NCI-H345 (cell line): ENCODE measurements at places on chromosomes 2 and 18.

DNA sequence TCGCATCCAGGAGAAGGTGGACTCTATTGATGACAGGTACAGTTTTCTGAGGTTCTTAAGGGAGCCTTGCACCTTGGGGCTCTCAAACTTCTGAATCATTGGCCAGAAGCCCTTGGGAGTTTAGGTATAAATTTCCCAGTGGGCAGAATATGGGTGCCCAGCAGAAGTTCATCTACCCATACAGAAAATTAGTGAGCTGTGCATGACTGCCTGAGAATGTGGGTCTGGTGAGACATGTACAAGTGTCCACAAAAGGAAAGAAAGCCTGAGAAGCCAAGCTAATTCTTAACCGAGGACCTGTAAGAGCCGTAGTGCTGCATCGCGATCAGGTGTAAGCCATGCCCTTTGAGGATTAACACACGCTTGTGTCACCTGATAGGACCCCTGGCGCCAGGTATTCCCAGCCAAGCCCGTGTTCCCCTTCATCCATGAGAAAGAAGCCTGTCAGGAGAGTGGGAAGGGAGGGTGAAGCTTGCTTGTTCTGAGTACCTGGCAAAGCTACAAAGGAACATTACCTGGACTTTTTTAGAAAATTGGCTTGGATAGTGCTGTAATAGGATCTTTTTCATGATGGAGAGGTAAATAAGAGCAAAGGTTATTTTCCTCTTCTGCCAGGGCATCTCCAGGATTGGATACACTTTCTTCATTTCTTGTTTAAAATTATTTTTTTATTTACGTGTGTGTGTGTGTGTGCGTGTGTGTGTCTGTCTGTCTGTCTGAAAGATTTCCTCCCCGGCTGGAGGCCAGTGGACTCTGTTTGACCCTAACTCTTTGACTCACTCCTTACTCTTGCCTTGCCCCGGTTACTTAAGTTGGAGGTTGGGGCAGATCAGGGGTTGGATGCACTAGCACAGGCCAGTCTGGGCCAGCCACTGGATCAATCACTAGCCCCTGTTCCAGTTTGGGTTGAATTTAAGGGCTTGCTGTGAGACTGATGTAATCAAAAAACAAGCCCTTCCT lies 90.4 kb upstream of the EML6 start:
- no peak for DNase-seq

DNA sequence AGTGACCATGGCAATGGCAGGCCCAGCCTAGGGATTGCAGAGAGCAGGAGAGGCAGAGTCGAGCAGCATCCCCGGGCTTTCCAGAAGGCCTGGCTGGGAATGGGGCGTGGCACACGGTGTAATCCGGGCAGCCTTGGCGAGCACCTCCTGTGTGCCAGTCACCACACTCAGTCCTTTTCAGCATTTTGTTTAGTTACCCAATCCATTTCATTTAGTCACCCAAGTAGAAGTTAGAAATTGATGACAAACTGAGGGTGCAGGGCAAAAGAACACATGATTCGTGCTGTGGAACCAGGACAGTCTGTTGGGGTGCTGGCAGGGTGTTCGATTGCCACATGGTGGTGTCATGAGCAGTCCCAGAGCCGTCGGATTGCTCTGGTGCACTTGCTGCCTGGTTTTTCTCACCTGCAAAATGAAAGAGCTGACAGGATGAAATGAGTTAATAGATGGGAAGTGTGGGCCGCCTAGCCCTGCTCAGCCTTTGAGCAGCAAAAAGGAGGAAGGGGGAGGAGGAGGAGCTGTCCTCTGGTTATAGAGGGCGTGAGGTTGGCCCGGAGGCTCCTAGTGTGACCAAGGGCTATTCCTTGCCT lies 299.4 kb downstream of the AGAP1 start:
- no peak for DNase-seq

DNA sequence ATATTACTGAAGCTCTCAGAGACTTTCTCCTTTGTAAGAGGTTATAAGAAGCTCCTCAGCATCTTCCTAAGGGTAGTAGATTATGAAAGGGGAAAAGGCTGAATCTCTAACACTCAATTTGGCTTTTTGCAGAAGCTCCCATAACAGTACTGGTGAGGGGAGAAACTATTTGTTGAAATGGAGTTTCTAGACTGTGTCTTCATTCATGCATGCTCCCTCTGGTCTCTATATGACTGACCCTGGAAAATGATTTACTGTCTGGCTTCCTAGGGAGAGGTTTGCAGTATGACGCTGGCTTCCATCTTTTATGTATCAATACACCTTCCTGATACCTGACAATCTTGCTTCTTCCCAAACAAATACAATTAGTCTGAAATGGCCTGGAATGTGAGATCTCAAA lies 63.9 kb downstream of the LDAH start:
- DNase-seq: no peak

GRCh38 chr18:52715421-52715820 lies 375.4 kb downstream of the DCC start:
- no peak for DNase-seq

- DNase-seq: peak; percentile 28
Observed at GRCh38 chr18:53380063-53380639, 844.3 kb downstream of the MBD2 start.

- no peak for DNase-seq
Observed at GRCh38 chr2:240284503-240285259, 144.2 kb upstream of the OTOS start.

GRCh38 chr2:194718881-194719280 lies 938.1 kb upstream of the SLC39A10 start:
- DNase-seq: no peak

GRCh38 chr18:66582211-66582610 lies 21.7 kb downstream of the CDH19 start:
- DNase-seq: no peak

GRCh38 chr2:152050915-152051314 lies 47.9 kb downstream of the CACNB4 start:
- DNase-seq: no peak

- no peak for DNase-seq
Observed at GRCh38 chr2:98180456-98180855, 93.5 kb downstream of the VWA3B start.

DNA sequence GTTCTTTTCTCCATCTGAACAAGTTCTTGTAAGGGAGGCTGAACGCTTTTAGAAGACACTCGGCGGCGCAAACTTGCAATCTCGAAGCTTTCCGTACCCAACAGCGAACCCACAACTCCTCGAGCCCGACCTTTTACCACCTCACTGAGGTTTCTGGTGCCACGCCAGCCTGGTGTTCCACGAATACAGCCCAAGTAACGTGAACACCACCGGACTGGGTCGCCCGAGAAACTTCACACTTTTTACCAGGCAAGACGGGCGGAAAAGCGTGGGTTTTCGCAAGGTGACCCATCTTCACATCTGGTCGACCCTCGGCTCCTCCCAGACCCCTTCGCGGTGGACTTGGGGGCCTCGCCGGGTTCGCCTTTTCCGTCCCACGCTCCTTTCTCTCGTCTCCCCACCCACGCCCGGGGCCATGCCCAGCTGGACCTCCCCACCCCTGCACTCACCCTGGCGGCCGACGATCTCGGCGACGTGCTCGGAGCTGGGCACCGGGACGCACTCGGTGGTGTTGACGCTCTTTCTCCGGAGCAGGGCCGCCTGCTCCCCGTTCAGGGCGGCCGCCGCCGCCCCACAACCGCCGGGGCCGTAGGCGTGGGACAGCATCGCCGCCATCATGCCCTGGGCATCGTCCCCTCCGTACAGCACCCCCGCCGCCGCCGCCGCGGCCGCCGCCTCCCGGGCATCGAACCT lies 1.2 kb downstream of the MEX3C start:
- peak; percentile 25 for DNase-seq

DNA sequence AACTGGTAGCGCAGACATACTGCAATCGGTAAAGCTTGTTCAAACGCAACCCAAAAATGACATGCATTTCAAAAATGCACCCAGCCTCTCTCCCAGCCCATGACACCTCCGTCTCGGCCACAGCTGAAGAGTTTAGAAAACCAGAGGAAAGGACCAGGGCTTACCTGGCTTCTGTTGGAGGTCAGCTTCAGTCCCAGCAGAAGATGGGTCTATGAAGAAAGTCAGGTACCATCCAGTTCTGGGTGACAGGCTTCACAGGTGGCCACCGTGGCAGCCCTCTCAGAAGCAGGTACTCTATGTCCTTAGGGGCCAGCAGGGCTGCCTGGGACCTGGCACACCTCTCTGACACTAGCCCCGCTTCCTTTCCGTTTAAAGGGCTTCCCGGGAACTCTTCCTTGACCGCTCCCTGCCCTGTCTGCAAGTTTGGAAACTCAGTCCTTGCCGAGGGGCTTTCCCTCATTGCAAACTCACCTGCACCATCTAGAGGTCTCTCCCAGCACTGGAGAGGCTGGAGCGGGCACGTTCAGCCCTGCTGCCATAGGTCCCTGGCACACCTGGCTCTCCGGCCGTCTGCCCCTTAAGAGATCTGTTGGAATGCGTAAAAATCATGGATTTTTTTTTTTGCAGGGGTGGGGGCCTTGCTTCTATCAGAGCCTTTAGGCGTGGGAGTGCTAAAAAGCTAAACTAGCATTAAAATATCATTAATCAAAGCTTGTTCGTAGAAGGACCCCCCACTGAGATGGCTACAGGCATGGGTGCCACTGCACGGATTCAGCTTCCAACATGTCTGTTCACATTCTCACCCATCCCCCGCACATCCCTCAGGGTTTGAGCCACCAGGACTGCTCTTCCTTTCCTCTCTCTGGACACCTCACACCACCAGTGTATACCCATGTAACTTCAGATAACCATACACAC lies at the start of gene EDAR:
EDAR (minus strand) TSS at position 425 of the 918 bp plus-strand sequence. CDS start 58,206 bp downstream, outside the sequence.
- peak; percentile 59 for DNase-seq

GRCh38 chr2:238216651-238217184 lies 13.2 kb upstream of the ILKAP start:
- no peak for DNase-seq

DNA sequence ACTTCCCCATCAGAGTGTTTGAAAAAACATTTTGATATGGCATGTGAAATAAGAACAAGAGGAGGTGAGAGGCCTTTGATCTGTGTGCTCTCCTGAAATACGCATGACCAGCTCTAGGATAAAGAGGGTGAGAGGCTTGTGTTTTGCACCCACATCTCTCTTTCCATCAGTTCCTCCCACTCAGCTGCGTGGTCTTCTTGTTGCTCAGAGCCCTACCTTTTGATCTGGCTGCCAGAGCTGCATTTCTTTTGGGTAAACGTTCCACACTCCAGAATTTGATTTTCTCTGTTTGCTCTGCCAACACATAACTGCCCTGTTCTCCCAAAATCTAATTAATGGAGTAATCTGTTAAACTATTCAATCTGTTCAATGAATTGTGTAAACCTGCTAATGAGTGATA lies 72.0 kb upstream of the FN1 start:
- no peak for DNase-seq

GRCh38 chr2:184541591-184541990 lies 56.7 kb upstream of the ZNF804A start:
- no peak for DNase-seq

DNA sequence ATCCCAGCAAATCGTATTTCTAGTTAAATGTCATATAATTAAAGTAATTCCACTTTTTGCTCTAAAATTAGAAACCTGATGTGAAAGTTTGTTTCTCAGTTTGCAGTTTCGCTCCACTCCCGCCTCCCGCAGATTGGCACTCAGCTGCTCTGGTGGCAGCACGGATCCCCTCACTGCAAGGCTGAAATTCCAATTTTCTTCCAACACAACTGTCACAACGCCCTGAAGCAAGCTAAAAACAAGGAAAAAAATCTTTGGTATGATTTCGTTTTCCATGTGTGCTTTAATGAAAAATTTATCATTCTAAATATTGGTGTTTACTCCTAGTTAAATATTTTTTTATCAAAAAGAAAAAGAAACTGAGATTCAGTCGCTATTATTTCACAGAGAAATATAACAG lies 38.5 kb downstream of the FTCDNL1 start:
- DNase-seq: no peak

DNA sequence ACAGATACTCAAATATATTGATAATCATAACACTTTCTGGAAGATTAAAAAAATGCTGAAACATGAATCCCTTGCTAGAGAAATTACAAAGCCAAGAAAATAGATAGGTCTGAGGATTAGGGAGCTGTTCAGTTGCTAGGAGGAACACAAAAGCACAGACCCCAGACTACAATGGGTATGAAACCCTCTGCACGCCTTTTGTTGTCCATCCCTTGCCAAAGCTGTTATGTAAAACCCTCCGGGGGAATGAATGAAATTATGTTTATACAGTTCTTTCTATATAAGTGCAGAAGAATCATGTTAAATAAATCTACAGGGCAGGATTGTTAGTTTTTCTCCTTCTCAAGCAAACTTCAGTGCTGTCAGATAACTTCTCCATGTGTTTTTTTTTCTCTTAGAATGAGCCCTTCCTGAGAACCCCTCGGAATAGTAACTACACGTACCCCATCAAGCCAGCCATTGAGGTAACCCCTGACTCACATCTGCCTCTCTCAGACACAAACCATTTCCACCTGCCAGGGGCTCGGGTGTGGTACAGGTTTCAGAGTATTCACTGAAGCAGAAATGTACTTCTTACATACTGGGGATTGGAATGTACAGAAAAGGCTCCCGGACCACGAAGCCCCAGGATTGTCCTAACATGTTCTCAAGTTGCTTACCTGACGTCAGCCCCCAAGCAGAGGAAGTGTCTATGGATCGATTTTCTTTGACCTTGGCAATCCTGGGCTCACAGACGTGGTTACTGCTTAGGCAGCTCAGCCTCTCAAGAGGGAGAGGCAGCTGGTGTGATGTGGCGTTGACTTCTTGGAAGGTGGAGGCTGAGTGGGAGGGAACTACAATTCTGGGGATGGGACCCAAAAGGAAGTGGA lies 118.0 kb downstream of the PLB1 start:
- no peak for DNase-seq

GRCh38 chr2:98658816-98659490 lies 50.6 kb downstream of the UNC50 start:
- no peak for DNase-seq

DNA sequence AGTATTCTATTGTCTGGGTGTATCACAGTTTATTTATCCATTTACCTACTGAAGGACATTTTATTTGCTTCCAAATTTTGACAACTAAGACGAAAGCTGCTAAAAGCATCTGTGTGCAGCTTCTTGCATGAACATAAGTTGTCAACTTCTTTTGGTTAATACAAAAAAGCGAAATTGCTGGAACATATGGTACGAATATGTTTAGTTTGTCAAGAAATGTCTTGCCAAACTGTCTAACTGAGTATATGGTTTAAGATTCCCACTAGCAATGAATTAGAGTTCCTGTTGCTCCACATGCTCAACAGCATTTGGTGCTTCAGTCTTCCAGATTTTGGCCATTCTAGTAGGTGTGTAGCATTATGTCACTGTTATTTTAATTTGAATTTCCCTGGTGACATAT lies 372.3 kb upstream of the NRXN1 start:
- DNase-seq: no peak

DNA sequence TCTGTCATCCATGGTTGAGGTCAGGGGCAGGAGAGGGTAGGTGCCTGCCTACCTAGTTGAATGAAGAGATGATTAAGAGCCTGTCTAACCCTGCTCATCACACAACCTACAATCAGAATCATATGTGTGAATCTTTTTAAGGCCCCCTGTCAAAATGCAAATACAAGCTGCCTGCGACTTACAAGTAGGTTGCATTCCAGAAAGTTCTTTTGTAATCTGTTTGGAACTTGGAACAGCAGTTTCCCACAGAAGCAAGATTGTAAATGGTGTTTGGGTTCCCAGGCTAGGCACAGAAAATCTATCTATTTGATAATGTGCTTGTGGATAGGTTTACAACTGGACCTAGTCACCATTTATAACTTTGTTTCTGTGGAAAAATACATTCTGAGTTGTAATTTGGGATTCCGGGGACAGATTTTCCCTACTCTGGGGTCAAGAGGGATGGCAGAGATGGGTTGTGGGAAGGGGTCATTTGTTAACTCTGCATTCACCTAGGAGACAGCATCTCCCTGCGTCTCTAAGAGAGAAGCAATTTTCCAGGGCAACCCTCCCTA lies 4.4 kb downstream of the LIPG start:
- no peak for DNase-seq
